Putamen (tissue), 1 donor: ENCODE measurements at places on chromosomes 4 and X.

GRCh38 chr4:1194010-1194900, 21.9 kb upstream of the SPON2 start:
- peak; percentile 57 for DNase-seq

DNA sequence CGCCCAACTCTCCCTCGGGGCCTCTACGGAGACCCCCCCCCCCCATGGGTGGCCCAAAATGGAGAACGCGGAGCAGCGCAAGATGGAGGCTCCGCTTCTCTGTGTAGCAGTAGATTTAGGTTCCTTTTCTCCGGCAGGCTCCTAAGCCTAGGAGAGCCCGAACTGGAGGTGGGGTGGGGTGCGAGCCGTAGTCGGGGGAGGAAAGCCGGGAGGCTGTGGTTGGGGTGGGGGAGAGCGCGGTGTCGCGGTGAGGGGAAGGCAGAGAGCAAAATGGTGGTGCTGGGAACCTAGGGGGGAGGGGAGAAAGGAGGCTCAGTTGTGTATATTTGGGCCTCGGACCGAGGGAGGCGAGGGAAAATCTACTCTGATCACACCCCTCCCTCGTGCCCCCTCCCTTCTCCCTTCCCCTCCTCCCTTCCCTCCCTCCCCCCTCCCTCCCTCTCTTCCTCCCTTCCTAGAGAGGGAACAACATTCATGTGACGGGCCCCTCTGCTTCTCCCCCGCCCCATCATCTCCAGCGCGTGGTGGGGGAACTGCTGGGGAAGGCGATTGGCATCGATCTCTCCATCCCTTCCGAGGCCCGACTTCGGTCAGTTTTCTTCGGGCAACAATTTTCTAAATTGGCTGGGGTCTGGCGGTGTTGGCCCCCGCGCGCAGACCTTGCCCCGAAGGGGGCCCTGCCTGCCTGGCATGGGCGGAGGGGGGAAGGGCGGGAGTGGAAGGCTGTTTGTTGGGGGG, at the start of gene STAG2:
Gene STAG2 (plus strand): TSS at position 439 of the 738 bp plus-strand sequence. CDS start 60,922 bp downstream, outside the sequence.
- DNase-seq: peak; percentile 86

GRCh38 chr4:121140716-121141460, 23.2 kb downstream of the TNIP3 start:
- no peak for DNase-seq

DNA sequence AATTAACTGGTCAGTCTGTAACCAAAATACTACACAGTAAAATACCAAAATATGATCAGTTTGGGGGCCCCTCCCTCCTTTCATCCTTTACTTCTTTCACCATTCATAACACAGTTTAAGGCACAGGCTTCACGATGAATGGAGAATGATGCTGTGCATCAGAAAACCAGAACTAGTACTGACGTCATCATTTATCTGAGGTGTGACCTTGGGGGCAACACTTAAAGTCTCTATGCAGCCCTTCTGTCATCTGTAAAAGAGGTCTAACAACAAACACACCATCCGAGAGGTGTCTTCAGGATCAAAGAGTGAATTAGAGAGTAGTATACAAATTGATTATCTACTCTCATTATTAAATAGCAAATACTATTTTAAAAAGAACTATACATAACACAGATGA, 135.4 kb downstream of the SH3KBP1 start:
- DNase-seq: no peak

DNA sequence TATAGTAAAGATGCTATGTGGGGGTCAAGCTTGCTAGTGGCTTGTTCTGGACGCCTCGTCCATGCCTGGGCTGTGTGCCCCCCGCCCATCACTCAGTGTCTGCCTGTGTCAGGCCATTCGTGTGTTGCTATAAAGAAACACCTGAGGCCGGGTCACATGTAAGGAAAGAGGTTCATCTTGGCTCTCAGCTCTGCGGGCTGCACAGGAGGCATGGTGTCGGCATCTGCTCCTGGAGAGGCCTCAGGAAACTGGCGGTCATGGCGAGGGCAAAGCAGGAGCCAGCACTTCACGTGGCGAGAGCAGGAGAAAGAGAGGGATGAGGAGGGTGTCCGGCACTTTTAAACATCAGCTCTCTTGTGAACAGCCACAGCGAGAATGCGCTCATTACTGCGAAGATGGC, 25.2 kb downstream of the PIGG start:
- no peak for DNase-seq

DNA sequence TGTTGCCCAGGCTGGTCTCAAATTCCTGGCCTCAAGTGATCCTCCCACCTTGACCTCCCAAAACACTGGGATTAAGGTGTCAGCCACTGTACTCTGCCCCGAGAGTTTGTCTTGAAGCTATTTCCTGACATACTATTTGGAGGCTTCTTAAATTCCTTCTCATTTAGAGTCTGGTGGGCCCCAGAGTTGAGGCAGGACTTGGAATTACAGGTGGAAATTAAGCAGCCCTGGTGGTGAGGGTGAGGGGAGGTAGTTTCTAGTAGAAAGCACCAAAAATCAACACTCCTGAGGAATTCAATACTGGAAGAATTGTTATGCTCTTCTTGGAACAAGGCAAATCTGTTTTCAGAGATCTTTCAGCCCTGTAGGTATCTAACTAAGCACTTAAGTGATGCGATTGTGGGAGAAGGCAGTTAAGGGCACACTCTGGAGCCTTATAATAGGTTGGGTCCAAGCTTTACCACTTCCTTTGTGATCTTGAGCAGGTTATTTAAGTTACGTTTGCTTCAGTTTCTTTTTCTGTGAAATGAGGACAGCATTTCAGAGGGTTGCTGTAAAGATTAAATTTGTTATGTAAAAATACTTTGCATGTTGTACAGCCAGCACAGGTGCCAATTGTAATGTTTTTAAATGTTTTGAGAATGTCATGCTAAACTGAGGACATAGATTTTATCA, 200.7 kb downstream of the SOWAHB start:
- no peak for DNase-seq

- no peak for DNase-seq
Measured at GRCh38 chrX:119757646-119757978, 776 bp upstream of the SOWAHD start.

DNA sequence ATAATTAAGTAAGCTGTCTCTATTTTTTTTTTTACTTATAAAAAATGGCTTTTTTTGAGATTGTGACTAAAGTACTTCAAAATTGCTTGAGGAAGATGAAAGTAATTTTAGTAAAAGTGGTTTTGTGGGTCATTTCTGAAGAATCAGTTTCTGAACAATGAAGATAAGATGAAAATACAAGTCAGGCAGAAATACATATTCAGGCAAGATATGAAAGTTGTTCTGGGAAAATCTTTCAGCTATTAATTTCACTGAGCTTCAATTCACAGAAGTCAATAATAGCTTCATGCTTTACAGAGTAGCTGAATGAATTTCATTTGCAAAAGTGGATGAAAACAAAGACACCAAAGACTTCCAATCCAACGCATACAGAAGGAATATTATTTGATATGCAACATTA, 305.2 kb upstream of the ARSJ start:
- no peak for DNase-seq

DNA sequence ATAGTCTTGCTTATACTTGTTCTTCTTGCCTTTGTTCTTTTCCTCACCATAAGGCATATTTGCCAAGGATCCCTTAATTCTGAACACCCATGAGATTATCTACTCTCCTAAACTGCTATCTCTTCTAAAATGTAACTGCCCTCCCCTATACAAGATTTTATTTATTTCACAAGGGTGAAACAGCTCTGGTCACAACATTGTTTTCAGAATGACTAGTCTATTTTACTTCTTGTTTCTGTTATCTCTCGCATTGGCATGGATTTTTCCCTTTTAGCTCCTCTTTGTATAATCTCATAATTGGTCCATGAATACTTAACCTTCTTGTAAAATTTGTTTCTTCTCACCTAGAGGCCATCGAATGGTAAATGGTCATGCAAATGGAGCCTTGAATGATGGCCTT, 17.2 kb upstream of the COL25A1 start:
- DNase-seq: no peak

- DNase-seq: no peak
Measured at GRCh38 chr4:141416677-141417363, 196.1 kb downstream of the ZNF330 start.

- no peak for DNase-seq
Measured at GRCh38 chr4:74316397-74316796, 8.1 kb downstream of the EPGN start.

DNA sequence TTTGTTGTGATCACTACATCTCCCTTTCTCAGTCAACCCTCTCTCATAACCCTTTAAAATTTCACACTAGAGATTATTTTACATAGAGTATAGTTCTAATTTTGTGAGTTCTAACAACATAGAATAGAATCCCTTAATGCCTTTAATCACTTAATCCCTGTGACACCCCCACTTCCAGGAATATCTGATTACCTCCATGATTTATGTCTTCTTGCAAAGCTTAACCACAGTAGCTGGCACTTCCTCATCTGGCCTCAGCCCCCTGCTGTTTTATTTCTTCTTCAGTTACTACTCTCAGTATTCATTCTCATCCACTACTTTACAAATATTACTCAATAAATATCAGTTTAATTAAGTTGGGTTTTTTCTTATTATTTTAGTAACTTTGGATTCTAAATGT, 340.9 kb downstream of the CENPC start:
- no peak for DNase-seq

DNA sequence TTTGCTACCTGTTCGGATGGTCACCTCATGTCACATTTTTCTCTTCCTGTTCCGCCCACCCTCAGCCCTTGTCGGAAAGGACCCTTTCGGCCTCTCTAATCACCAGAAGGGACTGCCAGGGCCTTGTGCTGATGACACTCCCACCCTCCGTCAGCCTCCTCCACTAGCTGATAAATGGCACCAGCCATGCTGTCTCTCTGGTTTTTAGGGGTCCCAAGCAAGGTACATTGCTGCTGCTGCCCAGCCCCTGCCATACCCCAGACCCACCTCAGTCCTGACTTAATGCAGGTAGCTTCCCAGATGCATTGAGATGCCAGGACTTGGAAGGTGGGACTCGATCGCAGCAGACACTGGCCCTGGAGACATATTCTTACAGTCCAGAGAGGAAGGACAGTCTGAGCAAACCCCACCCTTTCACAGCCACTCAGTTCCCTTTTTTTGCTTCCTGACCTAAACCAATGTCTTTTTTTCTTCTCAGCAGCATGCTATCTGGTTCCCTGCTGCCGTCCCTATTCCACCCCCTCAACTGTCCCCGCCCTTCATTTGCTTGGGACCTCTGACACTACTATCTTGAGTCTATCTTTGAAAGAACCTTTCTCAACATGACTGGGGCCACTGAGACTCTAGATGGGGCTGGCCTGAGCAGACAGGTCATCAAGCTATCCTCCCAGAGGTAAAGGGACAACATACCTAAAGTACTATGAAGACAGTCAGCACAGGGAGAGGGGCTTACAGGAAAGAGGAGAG, at the start of gene BTK:
Gene BTK (minus strand): TSS at position 397 of the 747 bp plus-strand sequence. CDS start 10,907 bp downstream, outside the sequence.
- no peak for DNase-seq

DNA sequence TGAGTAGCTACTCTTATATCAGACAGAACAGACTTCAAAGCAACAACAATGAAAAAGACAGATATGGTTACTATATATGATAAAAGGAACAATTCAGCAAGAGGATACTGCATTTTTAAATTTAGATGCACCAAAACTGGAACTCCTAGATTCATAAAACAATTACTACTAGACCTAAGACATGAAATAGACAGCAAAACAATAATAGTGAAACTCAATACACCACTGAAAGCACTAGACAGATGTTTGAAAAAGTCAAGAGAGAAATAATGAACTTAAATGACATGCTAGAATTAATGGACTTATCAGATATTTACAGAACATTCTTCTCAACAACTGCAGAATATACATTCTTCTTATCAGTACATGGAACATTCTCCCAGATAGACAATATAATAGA, 99.5 kb upstream of the ITM2A start:
- DNase-seq: no peak

- DNase-seq: no peak
Measured at GRCh38 chrX:149504226-149504914, 736 bp downstream of the IDS start.

- DNase-seq: no peak
Measured at GRCh38 chrX:13498238-13498637, 71.2 kb upstream of the EGFL6 start.

GRCh38 chr4:20443015-20443805, 191.5 kb downstream of the SLIT2 start:
- no peak for DNase-seq

- DNase-seq: no peak
Measured at GRCh38 chr4:8192748-8193738, 6.0 kb upstream of the SH3TC1 start.

GRCh38 chr4:122890147-122890795, 32.1 kb downstream of the NUDT6 start:
- DNase-seq: no peak

- DNase-seq: no peak
Measured at GRCh38 chr4:136831553-136831952, 700.7 kb downstream of the PCDH18 start.

DNA sequence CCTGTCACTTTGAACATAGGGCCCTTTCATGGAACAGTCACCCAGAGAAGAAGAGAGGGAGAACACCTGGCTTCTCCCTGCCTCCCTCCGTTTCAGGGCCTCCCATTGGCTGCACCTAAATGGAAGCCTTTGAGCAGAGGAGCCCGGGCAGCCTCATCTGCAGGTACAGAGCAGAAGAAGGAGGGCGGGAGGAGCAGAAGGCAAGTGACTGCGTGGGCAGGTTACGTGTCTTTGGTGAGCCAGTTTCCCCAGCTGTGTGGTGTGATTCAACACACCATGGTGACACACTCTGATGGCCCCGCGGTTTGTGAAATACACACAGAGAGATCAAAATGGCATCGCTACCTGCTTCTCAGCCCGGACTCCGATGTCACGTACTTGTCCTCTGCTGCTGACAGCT, 431 bp downstream of the C4orf50 start:
- DNase-seq: peak; percentile 34

- peak; percentile 11 for DNase-seq
Measured at GRCh38 chr4:102439236-102439614, 61.9 kb upstream of the NFKB1 start.

- no peak for DNase-seq
Measured at GRCh38 chrX:21373001-21373400, 1.2 kb upstream of the CNKSR2 start.

- no peak for DNase-seq
Measured at GRCh38 chrX:48826135-48826875, at the start of gene ERAS. ERAS (plus strand) TSS chrX:48826513; CDS start chrX:48829124, 2,611 bp downstream.

GRCh38 chr4:145248971-145249370, 68.6 kb upstream of the OTUD4 start:
- peak; percentile 81 for DNase-seq

DNA sequence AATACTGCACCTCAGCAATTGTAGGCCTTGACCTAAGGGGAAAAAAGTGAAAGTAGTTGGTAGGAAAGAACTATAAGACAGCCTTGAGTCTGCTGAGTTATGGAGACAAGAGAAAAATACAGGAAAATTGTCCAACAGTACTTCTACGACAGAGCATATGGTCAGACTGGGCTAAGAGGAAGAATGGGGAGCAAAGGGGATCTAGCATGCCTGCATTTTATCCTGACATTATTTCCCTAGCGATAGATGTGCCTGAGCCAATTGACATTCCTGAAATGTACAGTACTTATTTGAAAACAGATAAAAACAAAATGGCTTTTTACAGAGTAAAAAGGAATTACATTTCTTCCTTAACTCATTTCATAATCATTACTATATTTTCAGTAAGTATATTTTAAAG, 22.2 kb downstream of the GUCY1A1 start:
- DNase-seq: no peak

- DNase-seq: no peak
Measured at GRCh38 chrX:150821971-150822370, 76.5 kb downstream of the CD99L2 start.
